ENCODE measurements at places on chromosomes 4 and X.
A peak's percentile ranks its signal among the peaks of the same experiment; 100 is the strongest.

- DNase-seq: no peak
Observed at GRCh38 chr4:123966990-123967769, 570.6 kb downstream of the SPRY1 start.

GRCh38 chr4:41814565-41814964 lies 66.0 kb upstream of the PHOX2B start:
- DNase-seq: no peak

GRCh38 chrX:118251271-118251670 lies 94.6 kb upstream of the WDR44 start:
- DNase-seq: no peak

GRCh38 chr4:3433138-3433869 lies 8.5 kb upstream of the HGFAC start:
- no peak for DNase-seq

DNA sequence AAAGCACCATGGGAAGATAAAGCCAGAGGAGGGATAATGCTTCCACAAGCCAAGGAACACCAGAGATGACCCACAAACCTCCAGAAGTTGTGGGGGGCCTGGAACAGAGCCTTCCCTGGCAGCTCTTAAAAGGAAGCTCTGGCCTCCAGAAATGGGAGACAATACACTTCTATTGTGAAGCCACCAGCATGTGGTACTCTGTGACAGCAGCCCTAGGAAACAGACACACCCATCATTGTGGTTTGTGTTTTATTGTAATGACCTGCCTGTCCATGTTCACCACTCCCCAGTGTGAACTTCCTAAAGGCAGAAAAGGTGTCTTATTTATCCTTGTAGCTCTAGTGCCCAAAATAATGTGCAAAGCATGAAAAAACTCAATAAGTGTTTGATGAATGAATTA lies 264.1 kb upstream of the GATB start:
- no peak for DNase-seq

- DNase-seq: peak; percentile 63
Observed at GRCh38 chr4:39609454-39609931, 29.2 kb downstream of the SMIM14 start.

GRCh38 chrX:44344687-44345086 lies 1.2 kb upstream of the EFHC2 start:
- DNase-seq: no peak

Data from LoVo (cell line).